Astrocyte of the spinal cord (primary cell): ENCODE measurements at places on chromosomes 2 and 18.
A peak's percentile ranks its signal among the peaks of the same experiment; 100 is the strongest.

DNA sequence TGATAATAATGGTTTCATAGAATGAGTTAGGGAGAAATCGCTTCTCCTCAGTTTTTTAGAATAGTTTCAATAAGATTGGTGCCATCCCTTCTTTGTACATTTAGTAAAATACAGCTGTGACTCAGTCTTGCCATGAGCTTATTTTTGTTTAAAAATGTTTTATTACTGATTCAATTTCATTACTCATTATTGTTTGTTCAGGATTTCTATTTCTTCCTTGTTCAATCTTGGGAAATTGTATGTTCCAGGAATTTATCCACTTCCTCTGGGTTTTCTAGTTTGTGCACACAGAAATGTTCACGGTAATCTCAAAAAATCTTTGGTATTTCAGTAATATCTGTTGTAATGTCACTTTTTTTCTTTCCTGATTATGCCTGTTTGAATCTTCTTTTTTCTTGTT, 371.5 kb upstream of the SETBP1 start:
- peak; percentile 54 for DNase-seq

GRCh38 chr2:72676341-72677025, 149.3 kb downstream of the EXOC6B start:
- DNase-seq: peak; percentile 17

DNA sequence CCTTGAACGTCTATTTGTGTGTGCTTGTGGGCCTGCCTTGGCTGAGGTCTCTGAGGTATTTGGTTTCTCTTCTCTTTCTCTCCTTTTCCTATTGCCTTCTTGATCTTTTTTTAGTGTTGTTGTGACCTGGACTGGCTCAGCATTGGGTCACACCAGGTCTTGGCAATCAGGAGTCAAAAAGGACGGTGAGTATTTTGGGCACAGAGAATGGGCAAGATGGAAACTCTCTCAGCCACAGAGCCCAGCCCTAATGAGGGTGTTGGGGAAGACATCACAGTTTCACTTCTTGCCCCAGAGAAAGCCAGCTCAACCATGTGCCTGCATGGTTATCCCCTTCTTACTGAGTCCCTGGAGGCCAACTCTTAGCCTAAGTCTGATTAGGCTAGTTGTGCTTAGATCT, 13.7 kb upstream of the INO80C start:
- no peak for DNase-seq

DNA sequence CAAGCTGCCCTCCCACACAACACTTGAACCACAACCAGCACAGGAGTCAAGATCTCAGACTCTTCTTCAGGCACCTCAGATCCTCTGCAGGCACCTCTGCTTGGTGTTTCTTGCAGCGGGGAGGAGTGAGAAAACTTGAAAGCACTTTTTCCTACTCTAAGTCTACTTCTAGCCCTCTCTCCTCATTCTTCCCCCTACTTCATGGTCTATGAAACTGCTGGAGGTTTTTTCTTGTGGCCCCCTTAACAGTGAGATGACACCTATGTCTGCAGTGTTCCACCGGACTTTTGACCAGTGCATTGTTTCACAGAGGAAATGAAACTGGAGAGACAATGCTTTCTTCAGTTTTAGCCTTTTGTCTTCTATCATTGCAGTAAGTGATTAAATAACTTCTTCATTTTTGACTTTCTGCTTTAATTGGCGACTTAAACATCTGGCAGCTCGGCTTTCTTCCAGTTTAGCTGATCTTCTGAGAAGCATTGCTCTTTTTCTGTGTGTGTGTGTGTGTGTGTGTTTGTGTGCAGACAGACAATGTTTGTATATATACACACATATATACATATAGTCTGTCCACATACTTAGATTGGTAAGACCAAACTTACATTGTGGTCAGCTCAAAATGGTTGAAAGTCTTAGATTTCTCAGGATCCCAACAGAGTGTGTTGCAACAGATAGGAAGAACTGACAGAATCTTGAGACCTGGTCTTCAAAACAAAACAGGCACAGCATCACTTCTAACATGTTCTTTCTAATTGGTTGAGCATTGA, 1474.0 kb upstream of the TMEFF2 start:
- DNase-seq: no peak

DNA sequence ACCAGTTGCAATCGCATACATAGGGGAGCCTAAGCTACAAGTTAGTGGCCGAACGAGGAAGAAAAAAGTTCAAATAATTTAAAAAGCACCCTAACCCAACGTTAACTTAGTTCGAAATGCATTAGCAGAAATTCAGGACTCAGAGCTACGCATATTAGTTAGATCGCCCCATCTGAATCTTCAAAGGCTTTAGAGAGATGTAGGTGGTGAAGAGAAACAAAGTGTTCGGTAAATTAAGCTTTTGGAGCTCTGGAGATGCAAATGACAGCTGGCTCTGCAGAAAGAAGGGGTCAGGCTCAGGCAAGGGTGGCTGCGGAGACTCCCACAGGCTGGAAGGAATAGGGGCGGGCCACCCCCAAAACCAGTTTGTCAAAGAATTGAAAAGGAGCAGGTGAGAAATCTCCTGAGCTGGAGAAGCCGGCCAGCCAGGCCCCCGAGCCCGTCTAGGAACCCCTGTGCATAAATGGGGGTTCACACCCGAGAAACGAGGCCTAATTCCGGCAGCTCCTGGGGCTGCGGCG, 621 bp downstream of the TXNL1 start:
- DNase-seq: no peak

GRCh38 chr2:118250463-118250862, 162.2 kb downstream of the INSIG2 start:
- no peak for DNase-seq

- DNase-seq: no peak
Measured at GRCh38 chr2:55705027-55705653, 11.5 kb upstream of the PNPT1 start.

- peak; percentile 5 for DNase-seq
Measured at GRCh38 chr2:175309799-175310198, 128.3 kb upstream of the ATP5MC3 start.

- no peak for DNase-seq
Measured at GRCh38 chr18:61397222-61397621, 64.0 kb downstream of the CDH20 start.

GRCh38 chr2:144015036-144015435, 504.9 kb downstream of the ZEB2 start:
- peak; percentile 10 for DNase-seq

- no peak for DNase-seq
Measured at GRCh38 chr18:79047556-79048244, 21.5 kb upstream of the ATP9B start.

DNA sequence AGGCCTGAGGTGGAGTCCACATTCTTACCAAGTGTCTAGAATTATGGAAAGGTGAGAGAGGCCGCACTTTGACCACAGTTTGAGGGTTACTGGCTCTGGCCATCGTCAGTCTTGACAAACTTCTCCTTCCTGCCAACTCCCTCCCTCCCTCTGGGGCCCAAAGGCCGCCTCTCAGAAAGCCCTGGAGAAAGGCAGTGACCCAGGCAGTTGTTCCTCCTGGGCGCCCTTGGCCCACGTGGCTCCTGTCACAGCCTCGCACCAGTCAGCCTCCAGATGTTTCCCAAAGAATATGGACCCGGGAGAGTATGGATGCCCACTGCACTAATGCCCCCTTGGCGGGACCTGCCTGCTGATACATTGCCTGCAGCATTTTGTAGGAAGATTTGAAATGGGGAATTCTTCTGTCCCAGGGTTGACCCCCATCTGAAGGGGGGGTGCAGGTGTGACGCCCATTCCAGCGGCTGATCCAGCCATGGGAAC, 61.7 kb downstream of the ASB1 start:
- DNase-seq: no peak

DNA sequence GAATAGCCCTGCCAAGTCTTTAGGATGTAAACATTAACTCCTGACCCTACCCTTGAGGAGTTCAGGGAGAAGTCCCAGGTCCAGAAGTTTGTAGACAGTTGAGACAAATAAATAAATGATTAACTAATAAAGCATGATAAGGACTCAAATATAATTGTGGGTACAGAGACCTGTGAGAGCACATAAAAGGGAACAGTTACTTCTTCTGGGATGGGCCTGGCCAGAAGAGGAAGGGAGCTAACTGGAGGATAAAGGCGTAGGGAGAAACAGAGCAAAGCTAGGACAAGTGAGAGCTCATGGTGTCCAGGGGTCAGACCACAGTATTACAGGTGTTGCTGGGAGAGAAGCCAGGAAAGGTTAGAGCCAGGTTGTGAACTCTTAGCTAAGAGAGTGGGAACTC, 3.0 kb downstream of the LCLAT1 start:
- DNase-seq: no peak

GRCh38 chr2:79972661-79973060, 331.9 kb downstream of the LRRTM1 start:
- DNase-seq: no peak

- DNase-seq: no peak
Measured at GRCh38 chr2:16071865-16072637, 131.7 kb downstream of the MYCN start.

DNA sequence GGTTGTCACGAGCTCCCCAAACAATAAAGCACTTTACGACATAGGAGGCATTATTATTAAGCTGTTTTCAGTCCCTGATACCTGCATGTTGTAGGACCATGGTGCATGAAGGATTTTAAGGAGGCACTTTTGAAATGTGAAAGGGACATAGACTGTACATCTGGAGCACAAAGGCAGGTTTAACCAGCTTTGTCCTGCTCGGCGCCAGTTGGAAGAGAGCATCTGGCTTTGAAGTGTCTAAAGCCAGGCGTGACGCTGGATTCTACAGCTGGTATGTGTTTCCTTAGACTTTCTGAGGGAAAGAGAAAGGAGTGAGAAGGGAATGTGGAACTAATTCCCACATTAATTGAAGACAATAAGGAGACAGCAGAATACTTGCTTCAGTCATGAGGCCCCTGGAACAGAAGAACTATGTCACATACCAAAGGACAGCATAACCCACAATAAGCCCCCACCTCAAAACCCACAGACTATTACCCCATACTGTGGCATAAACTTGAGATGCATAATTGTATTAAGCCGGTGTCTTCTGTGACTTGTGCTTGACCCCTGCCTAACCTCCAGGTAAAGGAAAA, 381.0 kb upstream of the MEX3C start:
- DNase-seq: no peak

- DNase-seq: no peak
Measured at GRCh38 chr2:237261327-237261726, 152.6 kb downstream of the COL6A3 start.

GRCh38 chr2:71551631-71551915, 98.2 kb downstream of the DYSF start:
- no peak for DNase-seq

DNA sequence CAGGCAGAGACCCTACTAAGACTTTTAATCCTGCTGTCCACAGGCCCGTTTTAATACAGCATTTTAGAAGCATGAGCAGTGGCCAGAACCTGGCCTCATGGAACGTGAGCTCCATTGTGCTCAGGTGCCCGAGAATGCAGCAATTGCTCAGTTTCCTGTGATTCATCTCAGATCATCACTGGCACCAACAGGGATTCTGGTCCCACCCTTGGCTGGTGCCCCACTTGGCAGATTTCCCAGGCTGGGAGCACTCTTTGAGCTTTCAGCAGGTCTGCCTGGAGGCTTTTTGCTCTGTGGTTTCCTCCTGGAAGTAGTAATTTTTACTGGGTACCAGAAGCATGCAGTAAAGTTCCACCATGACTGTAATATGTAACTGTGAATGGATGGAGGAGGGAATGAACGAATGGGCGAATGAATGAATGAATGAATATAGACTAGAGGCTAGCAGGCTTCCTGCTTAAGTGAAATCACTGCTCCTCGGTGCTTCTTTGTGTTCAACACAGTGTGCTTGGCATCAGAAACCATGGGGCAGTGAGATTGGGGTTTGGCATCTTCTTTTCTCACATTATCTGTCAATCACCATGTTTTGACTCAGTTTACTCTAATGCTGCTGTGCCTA, 312.9 kb downstream of the PRKCE start:
- peak; percentile 93 for DNase-seq

- peak; percentile 57 for DNase-seq
Measured at GRCh38 chr2:152468899-152469692, 134.1 kb downstream of the FMNL2 start.

GRCh38 chr2:212940816-212941215, 210.6 kb downstream of the IKZF2 start:
- DNase-seq: peak; percentile 65

GRCh38 chr2:75431276-75431675, 129.5 kb downstream of the EVA1A start:
- DNase-seq: no peak

GRCh38 chr2:38598200-38598990, 4.3 kb downstream of the HNRNPLL start:
- DNase-seq: no peak

DNA sequence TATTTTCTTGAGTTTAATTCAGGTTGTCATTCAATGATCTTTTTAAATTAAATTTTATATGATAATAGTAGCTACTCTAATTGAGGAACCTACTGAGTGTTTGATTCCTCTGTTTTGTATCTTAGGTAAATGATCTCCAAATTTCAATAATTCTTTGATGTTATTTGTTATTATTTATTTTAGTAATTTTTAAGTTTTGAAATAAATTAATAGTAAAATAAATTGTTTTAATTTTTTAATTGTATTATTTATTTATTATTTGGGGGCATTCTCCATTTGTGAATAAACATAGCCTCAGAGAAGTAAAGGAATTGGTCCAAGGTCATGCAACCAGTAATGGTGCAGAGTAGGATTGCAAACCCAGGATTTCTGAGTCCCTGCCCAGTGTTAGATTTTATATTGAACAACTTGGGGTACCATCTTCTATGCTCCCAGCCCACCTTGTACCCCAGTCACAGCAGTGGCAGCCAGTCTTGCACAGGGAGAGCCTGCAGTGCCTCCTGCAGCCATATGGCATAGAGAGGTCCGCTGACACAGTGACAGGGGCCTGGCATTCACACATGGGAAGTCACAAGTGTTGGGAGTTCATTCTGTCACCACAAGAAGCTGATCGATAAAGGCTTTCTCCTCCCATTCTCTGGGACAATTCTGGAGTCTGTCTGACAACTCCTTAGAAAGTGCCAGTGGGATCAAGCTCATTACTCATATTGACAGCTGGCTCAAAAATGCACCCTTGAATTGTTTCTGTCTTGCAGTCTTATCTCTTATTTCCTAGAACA, 110.0 kb upstream of the ETAA1 start:
- no peak for DNase-seq

GRCh38 chr2:96831679-96832078, 12.1 kb downstream of the ANKRD23 start:
- DNase-seq: no peak

DNA sequence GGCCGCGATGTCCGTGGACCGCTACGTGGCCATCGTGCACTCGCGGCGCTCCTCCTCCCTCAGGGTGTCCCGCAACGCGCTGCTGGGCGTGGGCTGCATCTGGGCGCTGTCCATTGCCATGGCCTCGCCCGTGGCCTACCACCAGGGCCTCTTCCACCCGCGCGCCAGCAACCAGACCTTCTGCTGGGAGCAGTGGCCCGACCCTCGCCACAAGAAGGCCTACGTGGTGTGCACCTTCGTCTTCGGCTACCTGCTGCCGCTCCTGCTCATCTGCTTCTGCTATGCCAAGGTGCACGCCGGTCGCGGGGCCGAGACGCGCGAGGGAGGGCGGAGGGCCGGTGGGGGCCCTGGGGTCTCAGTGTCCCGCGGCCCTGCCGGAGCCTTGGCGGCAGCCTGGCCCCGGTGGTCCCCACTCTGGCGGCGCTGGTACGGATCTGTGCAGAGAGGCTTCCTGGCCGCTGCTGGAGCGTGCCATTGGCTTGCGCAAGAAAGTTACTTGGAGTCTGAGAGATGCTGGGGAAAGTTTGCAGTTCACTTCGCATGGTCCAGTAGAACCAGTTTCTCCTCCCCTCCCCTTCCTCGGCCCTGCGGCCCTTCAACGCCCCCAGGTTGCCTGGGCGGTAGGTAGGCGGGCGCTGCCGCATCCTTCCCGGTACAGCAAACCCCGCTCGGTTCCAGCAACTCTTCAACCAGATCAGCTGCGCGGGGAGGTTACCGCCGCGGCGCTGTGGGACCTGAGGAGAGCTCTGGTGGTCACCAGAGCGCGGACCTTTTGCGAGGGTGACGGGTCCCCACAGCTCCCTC, 1.5 kb downstream of the GALR1 start:
- DNase-seq: no peak
